ENCODE measurements at places on chromosomes 3 and 15. TPM values are rescaled to one million over a fixed set of nuclear protein-coding genes. Genes with fewer than 3 reads are reported as not detected.
A peak's percentile ranks its signal among the peaks of the same experiment; 100 is the strongest.

DNA sequence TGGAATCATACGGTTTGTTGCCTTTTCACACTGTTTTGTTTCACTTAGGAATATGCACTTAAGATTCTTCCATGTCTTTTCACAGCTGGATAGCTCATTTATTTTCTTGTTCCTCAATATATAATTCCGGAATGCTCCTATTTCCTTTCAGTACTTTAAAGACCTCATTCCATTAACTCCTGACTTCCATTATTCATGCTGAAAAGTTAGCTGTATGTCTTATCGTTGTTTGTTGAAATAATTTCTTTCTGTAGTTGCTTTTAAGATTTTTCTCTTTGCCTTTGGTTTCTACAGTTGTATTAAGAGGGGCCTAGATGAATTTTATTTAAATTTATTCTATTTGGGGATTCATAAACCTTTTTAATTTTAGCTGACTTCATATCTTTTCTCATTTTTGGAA is 122.2 kb downstream of the ANXA2 start:
- DNase-seq: no peak
- no peak overlapping the region for H3K4me3 ChIP-seq
- H3K4me1 ChIP-seq: no peaks in the 10 kb centered on the region
- H3K27ac ChIP-seq: no peak overlapping the region
- no peaks in the 10 kb centered on the region for H3K36me3 ChIP-seq

DNA sequence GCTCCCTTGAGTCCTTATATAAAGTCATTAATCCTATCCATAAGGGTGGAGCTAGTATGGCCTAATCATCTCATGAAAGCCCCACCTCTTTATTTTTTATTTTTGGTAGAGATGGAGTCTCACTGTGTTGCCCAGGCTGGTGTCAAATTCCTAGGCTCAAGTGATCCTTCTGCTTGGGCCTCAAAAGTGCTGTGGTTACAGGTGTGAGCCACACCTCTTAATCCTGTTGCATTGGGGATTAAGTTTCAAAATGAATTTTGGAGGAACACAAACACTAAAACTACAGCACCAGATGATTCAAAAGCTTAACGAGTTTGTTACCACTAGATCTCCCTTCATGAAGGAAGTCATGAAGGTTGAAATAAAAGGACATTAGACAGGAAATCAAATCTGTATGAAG is 27.7 kb downstream of the RAB7A start:
- H3K4me3 ChIP-seq: no peak overlapping the region
- H3K4me1 ChIP-seq: no peaks in the 10 kb centered on the region
- H3K27me3 ChIP-seq: no peaks in the 10 kb centered on the region
- H3K36me3 ChIP-seq: no peaks in the 10 kb centered on the region
- no peak overlapping the region for H3K27ac ChIP-seq

- H3K27ac ChIP-seq: peak overlapping the region; percentile 100
- no peak overlapping the region for H3K4me3 ChIP-seq
- peaks cover 85% of the 10 kb centered on the region for H3K4me1 ChIP-seq
- H3K36me3 ChIP-seq: peaks cover 34% of the 10 kb centered on the region
- no peaks in the 10 kb centered on the region for H3K27me3 ChIP-seq
Measured at GRCh38 chr3:45125550-45126026, 20.6 kb downstream of the CDCP1 start.

DNA sequence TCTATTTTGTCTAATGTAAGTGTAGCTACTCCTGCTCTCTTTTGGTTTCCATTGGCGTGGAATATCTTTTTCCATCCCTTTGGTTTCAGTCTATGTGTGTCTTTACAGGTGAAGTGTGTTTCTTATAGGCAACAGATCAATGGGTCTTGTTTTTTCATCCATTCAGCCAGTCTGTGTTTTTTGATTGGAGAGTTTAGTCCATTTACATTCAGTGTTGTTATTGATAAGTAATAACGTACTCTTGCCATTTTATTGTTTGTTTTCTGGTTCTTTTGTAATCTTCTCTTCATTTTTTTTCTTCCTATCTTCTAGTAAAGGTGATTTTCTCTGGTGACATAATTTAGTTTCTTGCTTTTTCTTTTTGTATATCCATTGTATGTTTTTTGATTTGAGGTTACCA is 97.1 kb downstream of the GLDN start:
- no peaks in the 10 kb centered on the region for H3K27me3 ChIP-seq
- no peaks in the 10 kb centered on the region for H3K4me1 ChIP-seq
- H3K27ac ChIP-seq: no peak overlapping the region
- no peak for DNase-seq
- no peaks in the 10 kb centered on the region for H3K36me3 ChIP-seq
- H3K4me3 ChIP-seq: no peak overlapping the region

GRCh38 chr3:71370467-71370866 is 213.1 kb downstream of the FOXP1 start:
- DNase-seq: no peak
- no peaks in the 10 kb centered on the region for H3K36me3 ChIP-seq
- H3K4me3 ChIP-seq: no peak overlapping the region
- H3K27ac ChIP-seq: no peak overlapping the region

DNA sequence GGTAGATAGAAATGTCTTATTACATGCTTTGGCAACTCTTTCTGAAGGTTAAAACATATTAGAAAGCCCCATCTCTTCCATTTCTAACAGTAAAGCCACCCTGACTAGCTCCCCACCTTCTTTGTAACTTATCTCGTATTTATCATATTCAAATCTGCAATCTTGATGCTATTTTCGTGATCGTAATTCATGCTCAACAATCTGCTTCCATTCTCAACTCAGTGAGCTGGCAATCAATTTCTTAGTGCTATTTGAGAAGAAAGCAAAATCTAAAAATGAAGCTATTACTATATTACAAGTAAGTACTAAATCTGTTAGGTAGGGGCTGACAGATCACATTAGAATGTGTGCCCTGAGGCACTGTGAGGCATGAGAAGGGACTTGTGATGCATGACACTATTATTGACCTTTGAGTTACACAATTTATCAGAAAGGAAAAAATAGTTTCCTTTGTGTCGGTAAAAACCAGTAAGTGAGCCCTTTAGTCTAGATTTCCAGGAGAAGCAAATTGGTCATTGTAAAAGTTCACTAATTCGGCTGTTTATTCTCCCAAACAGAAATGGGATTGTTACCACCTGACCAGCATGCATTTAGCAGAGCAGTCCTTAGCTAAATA is 379.7 kb upstream of the CNTN6 start:
- H3K4me3 ChIP-seq: no peak overlapping the region
- H3K36me3 ChIP-seq: no peaks in the 10 kb centered on the region
- DNase-seq: peak; percentile 55
- H3K27me3 ChIP-seq: no peaks in the 10 kb centered on the region

DNA sequence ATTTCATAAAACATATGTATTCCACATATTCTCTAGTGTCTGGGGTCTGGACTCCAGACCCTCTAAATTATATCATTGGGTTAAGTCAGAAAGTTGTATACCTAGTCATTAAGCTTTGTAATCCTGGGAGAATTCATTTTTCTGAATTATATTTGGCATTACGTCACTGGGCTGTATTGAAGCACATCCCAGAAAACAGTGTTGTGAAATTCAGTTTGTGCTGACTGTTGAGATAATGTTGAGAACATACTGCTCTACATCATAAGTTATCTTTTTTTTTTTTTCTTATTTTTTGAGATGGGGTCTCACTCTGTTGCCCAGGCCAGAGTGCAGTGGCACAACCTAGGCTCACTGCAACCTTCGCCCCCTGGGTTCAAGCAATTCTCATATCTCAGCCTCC is 153.1 kb upstream of the STT3B start:
- H3K27me3 ChIP-seq: no peaks in the 10 kb centered on the region
- H3K4me3 ChIP-seq: no peak overlapping the region
- peaks cover 23% of the 10 kb centered on the region for H3K4me1 ChIP-seq
- DNase-seq: no peak

DNA sequence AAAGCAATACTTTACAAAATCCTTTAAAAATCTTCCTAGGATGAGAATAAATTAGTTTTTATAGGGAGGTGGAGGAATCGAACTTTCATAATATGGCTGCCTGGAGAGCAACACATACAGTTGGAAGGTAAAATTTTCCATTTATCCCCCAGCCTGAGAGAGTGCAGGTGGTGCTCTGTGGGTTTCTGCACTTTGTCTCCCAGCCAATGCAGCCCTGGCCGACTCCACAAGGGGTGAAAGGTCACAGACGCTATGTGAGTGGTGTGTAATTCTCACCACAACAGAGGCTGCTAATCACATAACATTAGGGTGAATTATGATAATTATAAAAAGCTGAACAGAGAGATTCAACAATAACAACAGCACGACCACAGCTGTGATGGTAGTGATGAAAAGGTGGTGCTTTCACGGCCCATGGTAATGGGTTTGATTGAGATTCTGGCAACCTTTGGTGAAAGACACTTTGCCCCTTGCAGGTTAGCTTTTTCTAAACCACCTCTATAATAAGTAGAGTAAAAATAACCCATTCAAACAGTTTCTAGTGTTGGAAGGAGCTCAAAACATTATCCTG is 30.1 kb upstream of the NANOGP8 start:
- H3K4me3 ChIP-seq: no peak overlapping the region
- H3K27me3 ChIP-seq: no peaks in the 10 kb centered on the region
- DNase-seq: no peak
- H3K36me3 ChIP-seq: no peaks in the 10 kb centered on the region
- H3K4me1 ChIP-seq: no peaks in the 10 kb centered on the region

DNA sequence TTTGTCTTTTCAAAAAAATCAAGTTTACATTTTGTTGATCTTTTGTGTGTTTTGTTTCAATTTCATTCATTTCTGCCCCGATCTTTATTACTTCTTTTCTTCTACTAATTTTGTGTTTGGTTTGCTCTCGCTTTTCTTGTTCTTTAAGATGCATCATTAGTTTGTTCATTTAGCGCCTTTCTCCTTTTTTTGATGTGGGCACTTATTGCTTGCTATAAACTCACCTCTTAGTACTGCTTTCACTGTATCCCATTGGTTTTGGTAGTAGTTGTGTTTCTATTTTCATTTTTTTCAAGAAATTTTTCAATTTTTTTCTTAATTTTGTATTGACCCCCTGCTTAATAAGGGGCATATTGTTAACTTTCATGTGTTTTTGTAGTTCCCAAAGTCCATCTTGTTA is 34.4 kb downstream of the PRKCI start:
- H3K27me3 ChIP-seq: no peaks in the 10 kb centered on the region
- no peak overlapping the region for H3K4me3 ChIP-seq
- peaks cover 9% of the 10 kb centered on the region for H3K36me3 ChIP-seq
- DNase-seq: no peak
- no peak overlapping the region for H3K27ac ChIP-seq

DNA sequence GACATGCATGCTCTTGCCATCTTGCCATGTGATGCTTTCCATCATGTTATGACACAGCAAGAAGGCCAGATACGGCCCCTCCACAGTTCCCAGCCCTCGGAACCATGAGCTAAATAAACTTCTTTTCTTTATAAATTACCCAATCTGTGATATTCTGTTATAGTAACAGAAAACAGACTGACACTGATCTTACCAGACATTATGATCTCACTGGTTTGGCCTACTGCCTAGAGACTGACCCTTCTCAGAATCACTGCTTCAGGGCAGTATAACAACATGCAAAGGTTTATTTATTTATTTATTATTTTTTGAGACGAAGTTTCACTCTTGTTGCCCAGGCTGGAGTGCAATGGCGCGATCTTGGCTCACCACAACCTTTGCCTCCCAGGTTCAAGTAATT is 14.0 kb downstream of the ZNF619 start:
- no peak overlapping the region for H3K27ac ChIP-seq
- no peaks in the 10 kb centered on the region for H3K27me3 ChIP-seq
- DNase-seq: no peak
- no peak overlapping the region for H3K4me3 ChIP-seq
- H3K36me3 ChIP-seq: peaks cover 23% of the 10 kb centered on the region

GRCh38 chr3:174436367-174436766 is 422.8 kb upstream of the NAALADL2 start:
- no peak overlapping the region for H3K4me3 ChIP-seq
- H3K4me1 ChIP-seq: peaks cover 32% of the 10 kb centered on the region
- no peak overlapping the region for H3K27ac ChIP-seq
- no peak for DNase-seq

DNA sequence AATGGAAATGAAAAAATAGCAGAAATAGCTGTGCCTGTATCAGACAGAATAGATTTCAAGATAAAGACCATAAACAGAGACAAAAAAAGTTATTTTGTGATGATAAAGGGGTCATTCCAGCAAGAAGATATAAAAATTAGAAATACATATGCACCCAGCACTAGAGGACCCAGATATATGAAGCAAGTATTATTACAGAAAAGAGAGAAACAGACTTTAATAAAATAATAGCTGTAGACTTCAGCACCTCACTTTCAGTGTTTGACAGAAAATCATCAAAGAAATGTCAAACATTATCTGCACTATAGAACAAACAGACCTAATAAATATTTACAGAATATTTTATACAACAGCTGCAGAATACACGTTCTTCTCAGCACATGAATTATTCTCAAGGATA is 783.7 kb downstream of the PLOD2 start:
- no peak for DNase-seq
- no peaks in the 10 kb centered on the region for H3K27me3 ChIP-seq
- H3K36me3 ChIP-seq: no peaks in the 10 kb centered on the region
- H3K4me1 ChIP-seq: no peaks in the 10 kb centered on the region
- H3K4me3 ChIP-seq: no peak overlapping the region

- no peak for DNase-seq
- no peak overlapping the region for H3K4me3 ChIP-seq
- H3K27me3 ChIP-seq: no peaks in the 10 kb centered on the region
- no peaks in the 10 kb centered on the region for H3K4me1 ChIP-seq
Measured at GRCh38 chr3:138030734-138031280, 20.8 kb downstream of the CLDN18 start.

GRCh38 chr3:177491296-177492032 is 294.2 kb upstream of the TBL1XR1 start:
- peak; percentile 35 for DNase-seq
- H3K4me3 ChIP-seq: no peak overlapping the region
- H3K36me3 ChIP-seq: no peaks in the 10 kb centered on the region
- H3K27me3 ChIP-seq: no peaks in the 10 kb centered on the region
- peaks cover 7% of the 10 kb centered on the region for H3K4me1 ChIP-seq
- H3K27ac ChIP-seq: no peak overlapping the region

- H3K27ac ChIP-seq: no peak overlapping the region
- H3K36me3 ChIP-seq: no peaks in the 10 kb centered on the region
- no peaks in the 10 kb centered on the region for H3K27me3 ChIP-seq
Measured at GRCh38 chr3:150324245-150324644, 83.9 kb upstream of the TSC22D2 start.

- H3K27ac ChIP-seq: no peak overlapping the region
- H3K36me3 ChIP-seq: no peaks in the 10 kb centered on the region
- H3K4me3 ChIP-seq: no peak overlapping the region
- H3K4me1 ChIP-seq: no peaks in the 10 kb centered on the region
- no peak for DNase-seq
Measured at GRCh38 chr3:39419742-39420315, 13.3 kb downstream of the RPSA start.

- no peaks in the 10 kb centered on the region for H3K27me3 ChIP-seq
- no peak overlapping the region for H3K4me3 ChIP-seq
- no peaks in the 10 kb centered on the region for H3K36me3 ChIP-seq
- peak; percentile 18 for DNase-seq
- no peak overlapping the region for H3K27ac ChIP-seq
Measured at GRCh38 chr3:64152086-64152485, 73.2 kb downstream of the PRICKLE2 start.

PRR20G gene
- total RNA-seq: not detected

PKM gene
- 1,963 TPM for total RNA-seq

CCR4 gene
- total RNA-seq: not detected

CPNE9 gene
- total RNA-seq: 0.07 TPM

ZMYND10 gene
- total RNA-seq: 3.9 TPM

CLEC3B gene
- total RNA-seq: not detected

MFN1 gene
- total RNA-seq: 41.2 TPM

ZIC1 gene
- not detected for total RNA-seq

SHISA5 gene
- 164 TPM for total RNA-seq

KCNMB2 gene
- total RNA-seq: not detected

P3H2 gene
- total RNA-seq: 11.4 TPM

GRK7 gene
- 0.12 TPM for total RNA-seq

MAGEL2 gene
- not detected for total RNA-seq

CPLX3 gene
- total RNA-seq: not detected

SCG5 gene
- 1.6 TPM for total RNA-seq

RPL22L1 gene
- total RNA-seq: 40.0 TPM

Data from PC-3 (cell line).